T-helper 17 cell (primary cell): ENCODE measurements at places on chromosomes 1 and 21.

- no peak for DNase-seq
These were observed 5.2 kb upstream of the GALNT2 start for GRCh38 chr1:230061801-230062200.

GRCh38 chr21:42220138-42220701, 1.3 kb downstream of the ABCG1 start:
- peak; percentile 76 for DNase-seq

DNA sequence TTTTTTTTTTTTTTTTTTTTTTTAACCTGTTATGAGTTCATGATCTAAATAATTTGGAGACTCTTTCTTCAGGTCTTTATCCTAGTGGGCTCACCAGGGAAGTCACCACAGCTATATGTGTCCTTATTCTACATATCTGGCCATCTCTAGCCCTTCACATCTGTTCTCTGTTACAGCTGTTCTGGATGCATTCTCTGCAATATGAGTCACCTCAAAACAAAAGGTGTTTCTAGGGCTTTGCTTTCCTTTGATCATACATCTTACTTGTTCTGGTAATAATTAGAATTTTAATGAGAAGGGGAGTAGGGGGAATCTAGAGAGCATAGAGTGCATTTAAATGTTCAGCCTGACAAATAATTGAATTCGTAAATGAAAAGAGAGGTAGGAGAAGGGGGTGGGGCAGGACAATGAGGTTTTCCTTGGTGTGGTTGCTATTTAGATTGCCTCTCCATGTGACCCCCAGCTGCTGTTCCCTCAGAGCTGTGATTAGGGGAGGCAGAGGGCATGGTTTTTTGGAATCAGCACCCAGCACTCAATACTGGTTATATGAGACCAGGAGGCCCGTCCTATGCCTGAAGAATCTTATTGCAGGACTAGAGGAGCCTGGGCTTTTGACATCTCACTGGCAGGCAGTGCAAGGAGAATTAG, 8.0 kb downstream of the SYT6 start:
- no peak for DNase-seq

DNA sequence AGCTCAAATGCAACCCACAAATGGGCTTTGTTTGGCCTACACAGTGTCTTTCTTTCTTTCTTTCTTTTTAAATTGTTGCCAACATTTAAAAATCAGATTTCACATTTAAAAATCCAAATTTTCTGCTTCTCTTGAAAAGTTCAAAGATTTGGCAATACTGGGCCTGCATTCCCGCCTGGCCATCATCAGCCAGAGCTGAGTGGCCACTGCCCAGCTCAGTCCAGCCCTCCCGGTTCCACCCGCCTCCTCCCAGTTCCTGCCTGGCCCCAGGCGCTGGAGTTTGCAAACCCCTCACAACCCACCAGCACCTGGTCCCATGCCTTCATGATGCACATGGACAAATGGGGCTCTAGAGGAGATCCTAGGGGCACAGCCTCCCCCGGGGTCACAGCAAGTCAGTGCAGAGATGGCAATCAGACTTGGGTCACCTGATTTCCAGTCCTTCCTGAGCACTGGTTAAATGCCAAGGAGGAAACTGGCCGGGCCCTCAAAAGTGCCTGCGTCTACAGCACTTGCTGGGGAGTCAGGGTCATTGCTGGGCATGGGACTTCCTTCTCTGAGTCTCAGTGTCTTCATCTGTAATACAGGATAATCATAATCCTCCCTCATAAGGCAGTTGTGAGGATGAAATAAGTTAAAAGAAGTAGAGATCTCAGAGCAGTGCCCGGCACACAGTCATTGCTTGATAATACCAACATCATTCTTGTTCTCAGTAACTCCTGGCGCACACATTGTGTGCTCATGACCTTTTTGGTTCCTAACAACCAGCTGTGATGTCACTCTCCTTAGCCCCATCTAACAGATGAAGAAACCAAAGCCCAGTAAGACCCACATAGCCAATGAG, 41.0 kb upstream of the LAPTM5 start:
- DNase-seq = no peak

DNA sequence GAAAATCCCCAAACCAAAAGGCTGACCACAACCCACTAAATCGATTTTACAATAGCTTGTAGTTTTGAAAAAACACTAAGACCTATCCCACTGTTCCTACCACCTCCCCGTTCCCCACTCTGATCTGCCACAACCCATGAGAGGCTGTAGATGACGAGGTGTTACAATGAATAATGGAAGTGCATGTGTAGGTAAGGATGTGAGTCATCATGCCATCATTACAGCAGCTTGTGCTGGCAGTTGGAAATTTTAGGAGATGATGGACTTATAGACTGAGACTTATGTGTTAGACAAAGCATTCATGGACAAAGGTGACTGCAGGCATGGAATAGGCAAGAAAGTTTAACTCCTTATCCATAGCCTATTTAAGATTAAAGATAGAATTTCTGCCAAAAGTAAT, 184.7 kb upstream of the CACYBP start:
- DNase-seq = no peak

DNA sequence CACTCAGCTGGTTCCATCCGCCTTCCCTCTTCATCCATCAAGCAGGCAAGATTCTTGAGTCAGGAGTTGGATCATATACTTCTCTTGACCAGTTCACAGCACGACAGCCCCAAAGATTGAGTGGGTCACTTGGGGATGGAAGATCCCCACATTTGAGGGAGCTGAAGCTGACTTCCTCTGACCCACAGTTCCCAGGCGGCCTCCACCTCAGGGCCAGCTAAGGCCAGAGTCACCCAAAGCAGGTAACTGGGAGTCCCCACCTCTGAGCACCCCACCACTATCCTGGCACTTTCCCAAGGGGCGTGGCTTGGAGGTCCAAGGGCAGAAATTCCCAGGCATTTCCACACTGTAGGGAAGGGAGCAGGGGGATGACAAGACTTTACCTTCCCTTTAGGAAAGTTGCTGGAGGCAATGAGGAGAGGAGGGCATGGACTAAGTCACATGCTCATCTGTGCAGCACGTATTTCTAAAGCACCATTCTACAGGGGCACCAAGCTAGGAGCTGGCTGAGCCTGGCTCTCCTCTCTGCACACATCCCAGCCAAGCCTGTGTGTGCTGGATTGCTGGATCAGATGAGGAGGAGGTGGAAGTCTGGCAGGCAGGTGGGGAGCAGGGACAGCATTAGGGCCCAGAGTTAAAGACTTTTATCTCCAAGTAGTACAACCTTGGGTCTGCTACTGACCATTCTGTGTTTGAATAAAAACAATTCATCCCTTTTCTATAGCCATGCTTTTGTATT, 1.3 kb upstream of the RD3 start:
- no peak for DNase-seq
